CD4-positive, alpha-beta T cell (primary cell): ENCODE measurements at places on chromosomes 2 and 18. TPM values are rescaled to one million over a fixed set of nuclear protein-coding genes. Genes with fewer than 3 reads are reported as not detected.

- H3K27me3 ChIP-seq, result no peaks in the 10 kb centered on the region
- H3K27ac ChIP-seq, result no peak overlapping the region
- H3K4me1 ChIP-seq, result no peaks in the 10 kb centered on the region
Observed at GRCh38 chr2:194591192-194591591, 1065.8 kb upstream of the SLC39A10 start.

DNA sequence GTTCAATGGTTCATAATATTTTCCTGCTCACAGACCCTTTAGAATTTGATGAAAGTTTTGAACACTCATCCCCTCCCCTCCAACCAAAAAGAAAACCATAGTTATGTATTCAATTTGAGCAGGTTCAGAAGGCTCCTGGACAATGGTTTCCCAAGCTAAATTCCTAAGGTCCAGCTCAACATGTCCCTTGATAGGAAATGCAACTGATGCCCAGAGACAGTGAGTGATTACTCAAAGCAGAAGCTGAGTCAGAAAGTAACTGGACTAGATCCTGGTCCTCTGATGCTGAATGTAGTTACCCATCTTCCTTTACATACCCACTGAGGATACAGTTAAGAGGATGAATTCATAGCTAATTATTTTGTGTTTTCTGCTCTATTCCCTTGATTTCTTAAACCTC lies 218.9 kb upstream of the NCKAP5 start:
- peaks cover 3% of the 10 kb centered on the region for H3K27me3 ChIP-seq
- H3K27ac ChIP-seq, result no peak overlapping the region
- DNase-seq, result no peak
- H3K36me3 ChIP-seq, result no peaks in the 10 kb centered on the region
- H3K4me1 ChIP-seq, result no peaks in the 10 kb centered on the region

DNA sequence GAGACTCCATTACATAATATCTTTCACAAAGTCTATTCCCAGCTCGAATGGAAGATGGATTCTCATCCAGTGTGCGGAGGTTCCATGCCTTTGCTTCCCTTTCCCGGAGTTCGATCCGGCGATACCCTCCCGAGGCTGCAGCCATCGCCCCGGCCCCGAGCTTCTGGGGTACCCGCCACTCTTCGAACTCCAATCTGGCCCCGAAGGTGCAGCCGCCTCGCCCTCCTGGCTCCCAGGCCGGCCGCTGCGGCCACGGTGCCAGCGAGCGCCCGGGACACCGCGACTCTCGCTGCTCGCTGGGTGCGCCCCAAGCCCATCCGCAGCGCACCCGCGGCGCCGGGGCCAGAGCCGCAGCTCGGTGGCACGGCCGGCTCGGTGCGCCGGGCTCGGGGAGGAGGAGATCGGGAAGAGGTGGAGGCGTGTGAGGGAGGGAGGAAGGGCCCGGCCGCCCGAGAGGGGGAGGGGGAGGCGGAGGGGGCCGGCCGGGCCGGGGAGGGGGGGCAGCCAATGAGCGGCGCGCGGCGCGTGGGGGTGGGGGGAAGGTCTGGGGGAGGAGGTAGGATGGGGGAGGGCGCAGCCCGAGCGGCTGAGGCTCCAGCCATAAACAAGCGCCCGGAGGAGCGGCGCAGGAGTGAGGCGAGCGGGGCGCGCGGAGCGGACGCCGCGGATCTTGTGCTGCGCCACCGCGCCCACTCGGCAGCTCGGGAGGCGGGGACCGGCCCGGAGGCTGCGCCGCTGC lies at the start of gene CRIM1:
Gene CRIM1, plus strand, starts transcription at position 628 of the 739 bp plus-strand sequence. CDS start 515 bp downstream, outside the sequence.
- no peaks in the 10 kb centered on the region for H3K36me3 ChIP-seq
- peaks cover 19% of the 10 kb centered on the region for H3K27me3 ChIP-seq
- no peak within 1 kb of the TSS for H3K27ac ChIP-seq
- H3K4me1 ChIP-seq, result peaks cover 25% of the 10 kb centered on the region
- peak within 1 kb of the TSS; percentile 58 for H3K4me3 ChIP-seq

- H3K36me3 ChIP-seq, result no peaks in the 10 kb centered on the region
- no peaks in the 10 kb centered on the region for H3K4me1 ChIP-seq
- H3K27ac ChIP-seq, result no peak overlapping the region
- no peak overlapping the region for H3K4me3 ChIP-seq
- H3K27me3 ChIP-seq, result no peaks in the 10 kb centered on the region
- DNase-seq, result no peak
Observed at GRCh38 chr18:23593720-23594119, 7.4 kb upstream of the NPC1 start.

HS6ST1 gene
- total RNA-seq, result 7.1 TPM

SKA1 gene
- total RNA-seq, result 0.08 TPM
